ENCODE measurements at places on chromosomes 7 and 10. TPM values are rescaled to one million over a fixed set of nuclear protein-coding genes. Genes with fewer than 3 reads are reported as not detected.

SEMA4G gene
- 5.3 TPM for polyA plus RNA-seq

ZCCHC24 gene
- polyA plus RNA-seq: 2.0 TPM

MYOZ1 gene
- 1.9 TPM for polyA plus RNA-seq

DNA sequence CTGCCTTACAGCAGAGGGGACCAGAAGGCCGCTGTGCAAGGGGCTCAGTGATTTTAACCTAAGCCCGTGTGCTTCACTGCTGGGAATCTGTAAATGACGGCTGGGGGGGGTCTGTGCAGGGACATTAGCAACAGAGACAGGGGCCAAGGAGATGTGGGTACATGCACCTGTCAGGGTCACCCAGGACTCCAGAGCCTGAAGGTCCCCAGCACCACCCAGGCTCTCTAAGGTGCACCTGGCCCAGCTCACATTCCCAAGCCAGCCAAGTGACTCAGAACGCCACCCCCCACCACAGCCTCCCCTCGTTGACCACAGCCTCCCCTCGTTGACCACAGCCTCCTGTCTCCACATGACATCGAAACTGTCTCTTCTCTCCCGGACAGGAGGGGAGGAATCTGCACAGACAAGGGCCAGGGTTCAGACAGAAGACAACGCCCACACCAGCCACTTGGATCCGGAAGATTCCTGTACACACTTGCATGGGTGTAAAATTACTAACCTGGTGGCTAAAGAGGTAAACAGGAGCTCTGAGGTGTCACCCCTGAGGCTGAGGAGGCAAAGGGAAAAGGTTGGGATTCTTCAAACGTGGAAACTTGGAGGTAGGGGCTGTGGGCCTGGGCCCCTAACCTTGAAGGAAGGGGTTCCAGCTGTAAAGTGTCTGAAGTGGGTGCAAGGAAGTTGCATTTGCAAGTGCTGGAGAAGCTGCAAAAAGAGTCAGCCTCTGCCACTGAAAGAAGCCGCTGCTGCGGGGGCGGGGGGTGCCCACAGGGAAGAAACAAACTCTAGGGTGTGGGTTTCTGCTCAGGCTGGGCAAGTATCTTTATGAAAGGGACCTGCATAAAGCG is 27.0 kb downstream of the CALML3 start:
- DNase-seq: no peak

DNA sequence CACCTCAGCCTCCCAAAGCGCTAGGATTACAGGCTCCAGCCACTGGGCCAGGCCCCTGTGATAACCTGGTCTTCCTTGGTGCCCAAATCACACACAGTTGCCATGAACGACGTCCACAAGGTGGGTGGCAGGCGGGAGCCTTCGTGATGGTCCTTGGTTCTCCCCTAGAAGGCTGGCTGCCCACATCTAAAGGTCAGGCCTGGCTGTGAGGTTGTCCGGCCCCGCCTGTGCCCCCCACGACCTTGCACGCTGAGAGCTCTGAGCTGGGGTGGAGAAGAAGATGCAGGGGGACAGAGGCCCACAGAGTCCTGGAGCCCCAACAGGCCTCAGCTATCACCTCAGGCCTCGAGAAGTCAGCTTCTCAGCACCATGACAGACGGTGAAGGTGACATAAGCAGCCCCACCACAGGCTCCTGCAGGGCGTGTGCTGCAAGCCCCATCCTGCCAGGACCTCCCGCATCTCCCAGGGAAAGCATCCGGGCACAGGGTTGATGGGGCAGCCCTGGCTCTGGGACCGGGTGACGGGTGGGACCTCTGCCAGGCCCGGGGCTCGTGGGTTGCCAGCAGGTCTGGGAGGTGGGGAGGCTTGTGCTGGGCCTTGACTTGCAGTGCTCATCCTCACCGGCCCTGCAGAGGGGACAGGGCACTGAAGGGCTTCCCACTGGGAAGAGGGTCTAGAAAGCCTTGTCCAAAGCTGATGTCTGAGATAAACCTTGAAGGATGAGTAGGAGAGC is 217.4 kb downstream of the WDR37 start:
- no peak for DNase-seq

DNA sequence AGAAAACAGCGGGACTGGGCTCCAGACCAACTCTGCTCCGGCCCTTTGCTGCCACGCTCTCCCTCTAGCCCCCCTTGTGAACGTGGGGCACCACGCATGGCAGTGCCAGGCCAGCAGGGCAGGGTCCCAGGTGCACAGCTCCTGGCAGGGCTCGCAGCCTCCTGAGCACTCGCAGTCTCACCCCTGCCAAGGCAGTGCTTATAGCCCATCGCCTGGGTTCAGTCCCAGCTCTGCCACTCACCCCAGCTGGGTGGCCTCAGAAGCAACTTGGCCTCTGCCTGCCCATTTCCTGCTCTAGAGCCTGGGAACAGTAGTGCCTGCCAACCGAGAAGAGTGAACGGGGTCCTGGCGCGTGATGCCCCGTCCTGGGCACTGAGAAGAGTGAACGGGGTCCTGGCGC is 36.3 kb downstream of the CFAP46 start:
- DNase-seq: no peak

GRCh38 chr7:133349101-133349500 is 96.2 kb downstream of the EXOC4 start:
- no peak for DNase-seq

- no peak for DNase-seq
These were observed 22.6 kb downstream of the TBATA start for GRCh38 chr10:70762441-70763175.

- no peak for DNase-seq
These were observed 16.5 kb downstream of the NFE2L3 start for GRCh38 chr7:26168458-26169023.

DNA sequence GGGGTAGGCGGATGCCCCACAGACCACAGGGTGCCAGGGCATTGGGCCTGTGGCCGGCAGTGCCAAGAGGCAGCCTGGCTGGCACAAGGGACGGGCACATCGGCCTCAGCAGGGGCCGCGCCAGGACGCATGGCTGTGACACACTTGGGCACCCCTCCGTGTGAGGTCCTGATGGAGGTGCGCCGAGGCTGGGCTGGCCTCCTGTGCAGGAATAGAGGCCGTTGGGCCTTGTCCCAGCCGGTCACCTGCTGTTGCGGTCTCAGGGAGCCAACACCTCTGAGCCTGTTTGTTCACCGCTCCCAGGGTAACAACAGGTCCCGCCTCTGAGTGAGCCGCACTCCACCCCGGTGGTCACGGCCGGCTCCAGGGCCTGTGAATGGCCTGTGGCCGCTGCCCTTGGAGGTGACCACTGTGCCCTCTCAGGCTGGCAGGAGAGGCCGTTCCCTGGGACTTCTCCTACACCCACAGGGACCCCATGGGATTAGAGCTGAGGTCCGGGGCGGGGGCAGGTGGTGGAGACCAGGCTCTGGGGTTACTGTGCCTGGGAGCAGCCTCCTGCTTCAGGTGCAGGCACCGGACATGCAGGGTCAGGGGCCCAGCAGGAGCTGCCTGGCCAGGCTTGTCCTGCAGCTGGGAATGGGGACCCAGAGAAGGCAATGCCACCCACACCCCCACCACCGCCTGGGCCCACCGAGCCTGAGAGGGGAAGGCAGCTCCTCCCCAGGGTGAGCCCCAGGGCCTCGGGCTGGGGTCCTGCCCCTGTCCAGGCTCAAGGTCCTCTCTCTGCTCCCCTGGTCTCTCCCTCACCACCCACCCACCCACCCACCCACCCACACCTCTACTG is 12.0 kb downstream of the PWWP2B start:
- no peak for DNase-seq

GRCh38 chr10:49120911-49121310 is 5.6 kb upstream of the VSTM4 start:
- no peak for DNase-seq

All from GM23338 (cell line).